Vagina (tissue), 2 donors: ENCODE measurements at places on chromosomes 5 and 9. TPM values are rescaled to one million over a fixed set of nuclear protein-coding genes. Genes with fewer than 3 reads are reported as not detected.

GRCh38 chr5:147332658-147333057 lies 97.8 kb downstream of the STK32A start:
- no peak for DNase-seq

DNA sequence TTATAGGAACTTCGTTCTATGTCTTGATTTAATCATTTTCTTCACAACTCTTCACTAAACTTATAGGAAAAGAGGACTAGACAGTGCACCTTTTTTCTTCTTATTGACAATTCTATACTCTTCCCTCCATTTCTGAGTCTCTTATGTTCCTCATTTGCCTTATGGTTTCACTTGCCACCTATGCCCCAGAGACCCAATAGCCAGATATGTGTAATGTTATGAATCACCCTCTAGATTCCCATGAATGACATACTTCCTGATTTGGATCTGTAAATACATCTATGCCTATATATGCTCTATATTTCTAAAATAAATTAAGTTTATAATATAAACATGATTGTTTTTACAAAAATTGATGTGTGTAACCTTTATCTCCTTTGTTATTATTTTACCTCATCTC lies 514.1 kb upstream of the MEF2C start:
- DNase-seq, result no peak

DNA sequence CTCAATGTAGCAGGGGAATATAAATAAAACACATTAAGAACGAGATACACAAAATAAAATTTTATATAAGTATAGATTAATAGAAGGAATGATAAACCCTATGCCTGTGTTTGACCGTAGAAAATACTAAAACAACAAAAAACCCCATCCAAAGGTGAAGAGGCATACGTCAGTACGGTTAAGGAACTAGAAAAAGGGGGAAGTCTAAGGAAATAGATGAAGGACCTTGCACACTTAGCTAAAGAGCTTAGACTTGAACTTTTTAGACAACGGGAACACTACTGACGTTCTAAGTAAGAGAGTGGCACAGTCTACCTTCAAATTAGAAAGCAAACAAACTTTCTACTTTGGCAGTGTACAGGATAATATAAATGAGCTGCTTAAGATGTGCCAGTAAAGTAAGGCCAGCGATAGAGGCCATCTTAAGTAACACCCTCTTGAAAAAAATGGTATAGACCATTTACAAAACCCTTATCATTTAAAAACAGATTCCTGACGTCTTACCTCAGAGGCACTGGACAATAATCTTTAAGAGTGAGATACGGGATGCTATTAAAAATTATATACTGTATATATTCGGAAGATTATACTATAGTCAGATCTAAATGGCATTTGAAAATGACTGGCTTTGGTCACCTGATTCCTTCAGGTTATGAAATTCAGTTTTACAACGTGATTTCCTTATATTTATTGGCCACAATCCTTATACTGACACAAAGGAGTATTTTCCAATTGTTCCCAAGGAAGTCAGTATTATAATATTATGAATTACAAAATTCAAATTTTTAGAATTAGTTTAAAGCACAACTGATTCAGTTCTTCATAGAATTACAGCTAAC lies 8.5 kb downstream of the PANK3 start:
- DNase-seq, result no peak

GRCh38 chr5:61866930-61867329 lies 439.1 kb upstream of the KIF2A start:
- no peak for DNase-seq

GRCh38 chr9:100428871-100429654 lies 2.1 kb downstream of the MSANTD3 start:
- no peak for DNase-seq

DNA sequence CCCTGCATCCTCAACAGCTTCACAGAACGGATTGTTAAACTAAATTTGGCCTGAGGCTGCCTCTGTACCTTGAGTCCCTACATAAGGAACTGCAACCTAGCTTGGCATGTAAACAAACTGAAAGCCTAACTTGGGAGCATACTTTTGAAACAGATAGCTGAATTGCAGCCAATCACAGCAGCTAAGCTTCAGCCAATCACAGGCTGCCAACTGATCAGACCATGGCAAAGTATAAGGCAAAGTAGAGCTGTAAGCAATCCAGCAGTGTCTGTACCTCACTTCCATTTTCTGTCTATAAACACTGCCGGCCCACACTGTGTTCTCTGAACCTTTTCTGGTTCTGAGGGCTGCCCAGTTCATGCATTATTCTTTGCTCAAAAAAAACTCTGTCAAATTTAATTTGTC lies 8.9 kb upstream of the ZNF483 start:
- no peak for DNase-seq

DNA sequence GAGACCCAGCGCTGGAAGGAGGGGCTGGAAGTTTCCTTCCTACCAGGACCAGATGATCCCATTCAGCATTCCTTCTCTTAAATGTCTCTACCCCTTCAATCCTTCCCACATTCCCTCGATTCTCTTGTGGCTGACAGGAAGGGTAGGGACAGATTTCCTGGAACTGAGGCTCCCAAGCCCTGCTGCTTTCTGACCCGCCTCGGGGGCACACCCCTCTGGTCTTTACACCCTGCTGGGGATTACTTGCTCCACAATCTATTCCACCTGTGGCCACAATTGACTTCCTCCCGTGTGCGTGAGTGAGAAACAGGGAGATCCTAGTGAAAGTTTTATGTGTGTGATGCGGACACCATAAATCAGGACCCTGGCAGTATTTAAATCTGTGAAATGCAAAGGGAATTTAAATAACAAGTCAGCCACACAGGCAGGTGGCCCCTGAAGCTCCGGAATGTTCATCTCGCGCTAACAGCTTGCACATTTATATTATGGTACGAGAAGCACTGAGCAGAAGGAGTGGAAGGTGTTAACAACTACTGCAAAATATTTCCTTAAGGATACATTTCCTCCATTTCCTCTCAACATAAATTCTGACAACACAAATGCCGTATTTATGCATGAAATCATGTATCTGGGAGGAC lies 237.5 kb downstream of the SLIT3 start:
- no peak for DNase-seq

- DNase-seq, result no peak
Measured at GRCh38 chr9:749716-750115, 91.8 kb upstream of the DMRT1 start.

Gene HMCN2
- total RNA-seq, result 5.2 TPM

Gene PCDHA4
- total RNA-seq, result 2.0 TPM

Gene RNF183
- total RNA-seq, result not detected

Gene PCDHA13
- not detected for total RNA-seq

Gene KIF12
- total RNA-seq, result not detected

Gene PCA3
- not detected for total RNA-seq
